ENCODE measurements at places on chromosomes 7 and 10.

- no peak for DNase-seq
Measured at GRCh38 chr10:94225589-94225988, 137.2 kb downstream of the NOC3L start.

DNA sequence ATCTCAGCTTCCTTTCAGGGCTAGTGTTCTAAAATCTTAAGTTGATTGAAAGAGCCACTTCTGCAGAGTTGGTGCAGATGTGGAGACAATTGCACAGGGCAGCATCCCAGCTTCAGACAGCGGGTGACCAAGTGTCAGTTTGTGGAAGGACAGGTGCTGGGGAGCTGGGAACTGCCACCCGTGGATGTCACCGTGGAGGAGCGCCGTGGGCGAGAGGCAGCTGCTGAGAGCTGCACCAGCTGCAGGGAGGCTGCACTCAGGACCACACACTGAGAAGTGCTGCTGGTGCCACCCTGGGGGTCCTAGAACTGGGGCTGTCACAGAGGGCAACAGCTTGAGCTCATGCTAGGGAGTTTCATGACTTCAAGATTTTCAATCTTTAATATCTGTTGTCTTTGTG, 543.0 kb upstream of the FZD8 start:
- no peak for DNase-seq

- no peak for DNase-seq
Measured at GRCh38 chr10:84088626-84089025, 50.7 kb upstream of the GHITM start.

DNA sequence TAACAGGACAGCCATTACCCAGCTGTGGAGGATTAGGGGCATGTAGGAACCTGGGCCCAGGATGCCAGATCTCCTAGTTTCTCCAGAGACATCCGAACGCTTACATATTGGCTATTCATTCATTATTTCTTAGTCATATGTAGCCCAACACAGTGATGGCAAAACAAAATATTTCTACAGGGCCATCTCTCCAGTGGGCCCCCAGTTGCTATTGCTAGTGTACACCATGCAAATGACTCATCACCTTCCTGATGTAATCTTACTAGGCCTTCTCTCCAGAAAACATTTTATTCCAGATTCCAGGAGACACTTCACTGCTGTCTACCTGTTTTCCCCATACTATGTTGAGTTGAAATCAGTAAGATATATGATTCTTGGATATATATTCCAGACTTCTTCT, 201.7 kb downstream of the PLXDC2 start:
- DNase-seq: no peak
